ENCODE measurements at places on chromosomes 11 and 22.

DNA sequence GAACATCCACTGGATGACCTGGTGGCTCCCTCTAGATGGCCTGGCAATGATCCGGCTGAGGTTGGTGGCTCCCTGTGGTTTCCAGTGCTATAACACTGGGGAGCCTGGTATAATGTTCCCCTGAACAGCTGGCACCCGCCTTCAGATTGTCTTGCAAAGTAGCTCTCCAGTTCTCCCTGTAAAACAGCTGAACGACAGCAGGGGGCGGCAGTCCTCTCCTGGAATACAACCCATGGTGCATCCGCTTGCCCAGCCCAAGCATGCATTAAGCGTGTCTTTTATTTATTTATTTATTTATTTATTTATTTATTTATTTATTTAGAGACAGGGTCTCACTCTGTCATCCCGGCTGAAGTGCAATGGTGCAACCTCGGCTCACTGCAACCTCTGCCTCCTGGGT is 258.9 kb downstream of the BUD13 start:
- no peak for DNase-seq

- no peak for DNase-seq
These were observed 12.7 kb upstream of the UVRAG start for GRCh38 chr11:75802021-75802912.

DNA sequence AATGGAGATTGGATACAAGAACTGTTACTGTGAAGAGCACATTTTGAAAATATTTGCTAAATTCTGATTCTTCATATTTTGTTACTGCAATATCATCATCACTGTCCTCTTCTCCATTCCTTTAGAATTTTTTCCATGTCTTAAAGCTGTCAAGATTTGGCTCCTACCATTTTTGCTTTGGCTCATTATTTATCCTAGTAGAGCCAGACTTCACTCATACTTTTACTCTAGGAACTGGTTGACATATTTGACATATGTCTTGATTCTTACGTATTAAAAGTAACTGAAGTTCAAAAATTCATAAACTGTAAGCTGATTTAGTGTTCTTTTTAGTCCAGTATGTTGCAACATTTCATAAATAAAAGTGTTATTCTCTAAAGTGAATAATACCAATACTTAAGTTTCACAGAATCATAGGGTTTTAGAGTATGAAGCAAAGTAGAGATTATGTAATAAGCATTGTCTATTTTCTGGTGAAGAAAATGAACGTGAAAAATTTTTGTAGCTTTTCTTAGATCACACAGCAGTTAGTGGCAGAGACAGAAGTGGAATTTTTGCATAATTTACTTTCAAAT is 225.6 kb downstream of the TMEM135 start:
- no peak for DNase-seq

DNA sequence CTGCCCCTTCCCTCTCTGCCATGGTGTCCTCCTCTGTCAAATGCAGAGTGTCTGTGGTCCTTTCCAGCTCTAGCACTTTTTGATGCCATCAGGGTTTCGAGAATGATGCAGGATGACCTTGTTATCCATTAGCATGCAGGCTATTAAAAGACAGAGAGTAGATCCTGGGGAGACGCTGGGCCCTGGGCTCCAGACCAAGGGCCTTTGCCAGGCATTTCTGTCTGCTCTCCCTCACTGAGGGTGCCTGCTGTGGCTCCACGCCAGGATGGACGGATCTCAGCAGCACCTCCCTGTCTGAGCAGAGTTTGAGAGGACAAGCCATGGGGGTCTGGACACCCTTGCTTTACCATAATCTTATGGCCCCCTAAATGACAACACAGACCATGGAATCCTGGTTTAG is 110.8 kb upstream of the CD82 start:
- DNase-seq = no peak

GRCh38 chr11:22666688-22667439 is 453 bp downstream of the GAS2 start:
- no peak for DNase-seq

- DNase-seq = no peak
These were observed 9.3 kb upstream of the TH start for GRCh38 chr11:2180789-2181370.

DNA sequence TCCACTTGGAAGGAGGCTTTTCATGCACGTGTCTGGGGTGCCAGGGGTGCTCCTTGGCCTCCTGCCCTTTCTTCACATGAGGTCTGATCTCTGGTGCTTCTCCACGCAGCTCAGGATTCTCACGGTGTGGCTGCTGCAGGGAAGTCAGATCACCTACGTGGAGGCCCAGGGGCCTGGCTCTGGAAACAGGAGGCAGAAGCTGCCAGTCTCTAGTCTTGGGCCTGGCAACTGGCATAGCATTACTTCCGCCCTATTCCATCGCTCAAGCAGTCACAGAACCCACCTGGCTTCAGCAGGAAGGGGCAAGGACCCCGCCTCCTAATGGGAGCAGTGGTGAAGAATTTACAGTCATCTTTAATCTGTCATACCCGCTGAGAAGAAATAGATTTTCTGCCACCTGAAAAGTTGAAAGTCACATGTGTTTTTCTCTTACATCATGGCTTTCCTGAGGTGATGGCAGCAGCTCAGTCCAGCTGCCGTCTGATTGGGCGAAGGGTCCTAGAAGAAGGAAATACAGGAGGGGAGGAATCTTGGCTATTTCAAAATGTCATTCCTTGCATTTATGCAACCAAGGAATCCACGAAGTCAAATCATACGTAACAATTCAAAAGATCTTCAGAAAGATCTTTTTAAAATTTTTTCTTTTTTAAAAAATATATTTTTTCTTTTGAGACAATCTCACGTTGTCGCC is 50.1 kb upstream of the DKK3 start:
- DNase-seq = no peak

- no peak for DNase-seq
These were observed 3.9 kb downstream of the TNNT3 start for GRCh38 chr11:1923201-1923956.

GRCh38 chr11:115501893-115502589 is 2.2 kb downstream of the CADM1 start:
- no peak for DNase-seq

- no peak for DNase-seq
These were observed at the start of gene TMPRSS6 for GRCh38 chr22:37109242-37109917. TMPRSS6 (minus strand) TSS chr22:37109713; CDS start chr22:37103417, 6,296 bp downstream.

GRCh38 chr11:59776210-59777066 is 21.3 kb downstream of the STX3 start:
- no peak for DNase-seq

DNA sequence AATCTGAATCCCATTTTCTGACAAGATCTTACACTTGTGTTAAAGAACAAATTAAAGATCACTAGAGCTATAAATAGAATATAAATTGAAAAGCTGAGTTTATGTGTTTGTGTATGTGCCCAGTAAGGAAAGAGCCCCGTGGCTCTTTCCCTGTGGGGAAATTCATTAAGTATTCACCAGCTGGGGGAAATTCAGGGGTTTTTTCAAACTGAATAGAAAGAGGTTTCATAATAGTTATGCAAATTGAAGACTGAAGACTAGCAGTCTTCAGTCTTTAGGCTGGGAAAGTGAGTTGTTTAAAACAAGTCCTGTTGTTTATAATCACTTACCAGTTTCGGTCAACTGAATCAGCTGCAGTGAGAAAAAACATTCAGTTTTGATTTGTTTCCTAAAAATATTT is 11.3 kb upstream of the MS4A7 start:
- no peak for DNase-seq

- DNase-seq = no peak
These were observed 25.3 kb upstream of the SESN3 start for GRCh38 chr11:95256321-95256779.

DNA sequence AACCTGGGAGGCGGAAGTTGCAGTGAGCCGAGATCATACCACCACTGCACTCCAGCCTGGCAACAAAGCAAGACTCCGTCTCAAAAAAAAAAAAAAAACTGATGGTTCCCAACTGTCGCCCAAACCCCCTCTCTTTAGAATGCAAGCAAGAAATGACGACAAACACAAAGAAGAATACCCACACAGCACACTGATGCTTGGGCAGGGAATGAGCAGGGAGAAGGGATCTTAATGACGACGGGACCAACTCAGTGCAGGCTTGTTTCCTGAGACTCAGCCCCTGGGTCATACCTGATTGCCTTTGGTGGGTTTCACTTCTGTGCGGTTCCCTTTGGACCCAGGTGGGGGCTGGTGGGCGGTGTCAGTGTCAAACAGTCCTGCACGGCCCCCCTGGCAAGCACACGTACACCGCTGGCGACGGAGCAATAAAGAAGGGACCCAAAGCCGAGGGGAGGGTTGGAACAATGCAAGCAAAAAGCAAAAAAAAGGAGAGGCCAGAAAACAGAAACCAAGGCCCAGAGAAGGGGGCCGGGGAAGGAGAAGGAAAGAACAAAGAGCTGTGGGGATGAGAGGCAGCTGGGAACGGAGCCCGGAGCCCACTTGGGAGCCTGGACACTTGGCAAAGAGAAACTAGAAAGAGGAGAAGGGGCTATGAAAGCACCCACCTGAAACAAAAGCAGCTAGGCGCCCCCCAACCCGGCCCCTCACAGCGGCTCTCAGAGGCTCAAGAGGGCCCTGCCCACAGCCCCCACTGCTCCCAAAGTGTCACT is 99.6 kb downstream of the CELSR1 start:
- DNase-seq = no peak

- DNase-seq = no peak
These were observed 1.7 kb upstream of the SCO2 start for GRCh38 chr22:50526834-50527801.

All from stimulated activated CD4-positive, alpha-beta T cell treated with anti-CD3 and anti-CD28 coated beads, TNF-alpha, amount 100 ng/mL, for 1 hour (primary cell).